ENCODE measurements at places on chromosomes 16 and 17.

DNA sequence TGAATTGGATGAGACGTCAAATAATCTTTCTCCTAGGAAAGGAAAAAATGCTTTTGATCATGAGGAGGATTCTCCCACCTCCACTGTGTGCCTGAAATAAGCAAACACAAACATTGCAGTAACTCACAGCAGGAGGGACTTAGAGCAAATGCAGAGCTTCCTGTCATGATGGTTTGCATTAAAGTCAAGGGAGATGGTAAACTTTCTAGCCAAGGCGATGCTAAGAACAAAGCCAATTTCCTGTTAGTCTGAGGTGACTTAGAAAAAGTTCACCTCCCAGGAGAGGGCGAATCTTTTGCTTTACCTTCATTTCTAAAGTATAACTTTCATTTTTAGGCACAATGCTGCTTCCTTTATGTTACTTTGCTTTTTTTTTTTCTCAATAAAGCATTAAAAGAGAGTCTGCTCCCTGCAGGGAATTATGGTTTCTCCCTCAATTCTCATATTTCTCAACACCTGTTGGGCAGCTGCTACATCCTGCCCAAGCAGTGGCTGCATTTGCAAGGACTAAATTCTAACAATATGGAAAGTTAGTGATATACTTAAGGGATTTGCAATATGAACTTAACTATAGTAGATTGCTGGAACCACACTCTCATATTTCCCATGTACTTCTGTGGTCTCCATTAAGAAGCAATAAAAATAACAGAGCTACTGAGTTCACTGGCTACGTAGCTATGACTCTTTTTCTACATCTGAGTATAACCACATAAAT is 175.6 kb downstream of the PCTP start:
- DNase-seq = no peak

GRCh38 chr17:42387661-42388380 is 421 bp downstream of the STAT3 start:
- peak; percentile 17 for DNase-seq

DNA sequence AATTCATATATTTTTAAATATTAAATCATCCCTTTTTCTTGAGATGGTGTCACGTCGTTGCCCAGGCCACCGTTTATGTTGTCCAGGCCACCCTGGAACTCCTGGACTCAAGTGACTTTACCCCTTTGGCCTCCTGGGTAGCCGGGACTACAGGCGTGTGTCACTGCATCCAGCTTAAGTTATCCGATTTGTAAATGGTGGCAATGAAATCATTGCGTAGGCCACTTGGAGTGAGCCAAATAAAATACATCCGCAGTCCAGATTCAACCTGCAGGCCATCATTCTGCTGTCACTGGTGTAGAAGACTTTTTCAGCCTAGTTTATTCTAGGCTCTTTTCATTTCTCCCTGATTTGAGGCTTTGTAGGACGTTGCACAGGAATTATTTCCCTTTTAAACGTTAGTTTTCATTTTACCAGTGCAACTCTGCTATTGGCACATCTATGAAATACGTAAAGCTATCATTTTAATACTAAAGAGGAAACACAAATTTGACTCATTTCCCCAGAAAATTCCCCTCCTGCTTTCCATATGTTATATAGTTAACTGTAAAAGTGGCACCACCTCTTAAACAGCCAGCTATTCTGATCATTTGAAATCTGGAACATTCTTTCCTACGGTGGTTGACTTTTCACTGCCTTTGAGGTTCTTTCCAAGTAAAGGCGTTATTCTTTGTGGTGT is 449.8 kb downstream of the MAF start:
- no peak for DNase-seq

GRCh38 chr17:21304091-21304490 is 19.6 kb downstream of the MAP2K3 start:
- DNase-seq = no peak

DNA sequence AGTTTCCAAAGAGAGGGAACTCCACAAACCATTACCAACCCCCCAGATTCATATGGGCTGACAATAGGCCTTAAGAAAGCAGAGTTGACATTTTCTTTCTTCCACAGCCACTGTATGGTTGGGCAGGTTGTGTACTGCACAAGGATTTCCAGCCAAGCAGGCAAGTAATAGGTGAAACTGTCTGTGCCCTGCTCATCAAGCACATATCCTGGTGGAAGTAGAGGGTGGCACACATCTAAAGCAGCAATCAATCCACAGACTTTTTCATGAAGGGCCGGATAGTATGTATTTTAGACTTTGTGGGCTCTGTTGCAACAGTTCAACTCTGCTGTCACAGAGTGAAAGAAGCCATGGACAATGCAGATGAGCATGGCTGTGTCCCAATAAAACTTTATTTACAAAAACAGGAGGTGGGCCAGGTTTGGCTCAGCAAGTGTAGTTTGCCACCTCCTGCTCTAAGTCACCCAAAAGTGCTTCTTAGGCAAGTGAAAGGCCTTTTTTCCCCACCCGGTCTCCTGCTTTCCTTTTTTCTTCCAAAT is 63.4 kb downstream of the SNX20 start:
- no peak for DNase-seq

- DNase-seq = peak; percentile 91
Measured at GRCh38 chr16:30183233-30184095, at the start of gene CORO1A. TSS of gene CORO1A (plus strand) at chr16:30183602. CDS start at chr16:30185210, 1,608 bp downstream.

DNA sequence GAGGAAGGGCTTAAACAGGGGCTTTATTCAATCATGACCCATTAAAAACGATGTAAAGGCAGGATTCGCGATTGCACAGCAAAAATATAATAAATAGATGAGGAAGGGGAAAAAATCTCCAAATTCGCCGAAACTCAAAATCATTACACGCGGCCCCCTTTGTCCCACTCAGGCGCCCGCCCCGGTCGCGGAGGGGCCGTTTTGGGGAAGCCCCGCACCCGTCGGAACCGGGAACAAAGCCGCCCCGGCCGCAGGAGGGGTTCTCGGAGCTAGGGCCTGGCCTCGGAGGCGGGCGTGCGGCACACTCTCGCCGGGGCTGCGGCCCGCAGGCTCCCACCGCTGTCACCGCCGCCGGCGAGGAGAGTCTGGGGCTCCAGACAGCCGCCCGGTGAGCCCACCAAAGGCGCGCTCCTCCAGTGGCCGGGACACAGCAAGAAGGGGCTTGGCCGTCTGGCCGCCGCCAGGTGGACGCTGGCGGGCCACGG is 521 bp downstream of the C16orf87 start:
- DNase-seq = peak; percentile 13

DNA sequence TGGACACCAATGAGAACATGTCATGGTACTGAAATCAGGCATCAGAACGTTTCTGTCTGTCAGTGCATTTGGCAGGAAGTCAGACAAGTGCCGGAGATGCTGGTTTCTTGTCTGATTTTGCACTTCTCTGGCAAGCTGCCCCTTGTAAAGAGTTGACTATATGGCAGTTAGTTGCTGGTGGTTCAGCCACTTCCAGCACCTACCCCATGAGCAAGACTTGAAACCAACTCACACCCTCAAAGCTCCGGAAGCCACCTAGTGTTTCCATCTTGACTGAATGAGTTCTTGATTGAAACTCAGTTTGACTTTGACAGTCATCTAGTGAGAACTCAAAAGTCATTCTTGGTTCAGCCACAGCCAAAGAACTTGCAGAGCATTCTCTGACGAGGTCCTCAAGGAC is 225.1 kb downstream of the SPECC1 start:
- DNase-seq = peak; percentile 94

Measured in activated CD4-positive, alpha-beta T cell treated with anti-CD3 and anti-CD28 coated beads, Interleukin-2, amount 50 U/mL, for 16 hours (primary cell).